ENCODE measurements at places on chromosomes 11 and 22.

- no peak for DNase-seq
Measured at GRCh38 chr22:44074337-44074984, 50.4 kb downstream of the PARVB start.

DNA sequence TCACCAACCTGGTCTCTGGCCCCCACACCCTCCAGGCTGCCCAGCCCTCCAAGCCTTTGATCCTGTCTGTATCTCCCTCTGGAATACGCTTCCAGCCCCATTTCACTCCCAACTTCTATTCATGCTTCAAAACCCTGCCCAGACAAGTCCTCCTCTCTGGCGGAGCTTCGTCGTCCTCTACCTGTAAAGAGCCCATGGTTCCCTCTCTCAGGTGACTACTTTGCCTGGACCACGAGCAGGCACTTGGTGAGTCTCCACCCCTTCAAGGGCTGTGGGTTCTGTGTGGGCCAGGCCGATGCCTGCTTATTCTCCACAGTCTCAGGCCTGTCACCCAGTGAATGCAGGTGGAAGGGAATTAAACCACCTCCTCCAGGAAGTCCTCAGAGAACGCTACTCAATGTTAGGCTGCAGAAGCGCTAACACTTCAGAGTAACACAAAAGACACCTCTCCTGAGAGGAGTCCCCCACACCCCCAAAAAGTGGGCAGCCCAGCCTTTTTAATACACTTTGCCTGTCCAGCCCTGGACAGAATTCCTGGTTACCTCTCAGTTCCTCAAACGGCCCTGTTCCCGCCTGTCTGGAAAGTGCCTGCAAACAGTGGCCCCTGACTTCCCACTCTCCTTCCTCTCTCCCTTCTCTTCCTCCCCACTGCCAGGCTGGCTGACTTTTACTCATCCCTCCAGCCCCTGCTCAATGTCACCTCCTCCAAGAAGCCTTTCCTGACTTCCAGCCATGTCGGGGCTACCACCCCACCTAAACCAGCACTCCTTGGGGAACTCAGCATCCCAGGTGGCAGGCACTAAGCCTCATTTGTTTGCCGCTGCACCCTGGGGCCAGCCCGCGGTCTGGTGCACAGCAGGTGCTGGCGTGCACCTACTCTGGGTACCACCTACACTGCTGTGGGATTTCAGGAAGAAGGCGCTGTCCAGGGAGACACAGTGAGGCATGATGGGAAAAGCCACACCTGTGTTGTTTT is 9.0 kb downstream of the RAC2 start:
- no peak for DNase-seq

- DNase-seq: no peak
Measured at GRCh38 chr22:27454807-27455450, 346.6 kb downstream of the MN1 start.

- DNase-seq: no peak
Measured at GRCh38 chr11:110098645-110099044, 5.5 kb downstream of the ZC3H12C start.

- DNase-seq: peak; percentile 6
Measured at GRCh38 chr11:63641727-63642126, 27.5 kb upstream of the PLAAT3 start.

GRCh38 chr11:37502202-37502601 is 904.2 kb upstream of the RAG2 start:
- no peak for DNase-seq

GRCh38 chr11:134527382-134528243 is 115.6 kb upstream of the B3GAT1 start:
- no peak for DNase-seq

- DNase-seq: peak; percentile 67
Measured at GRCh38 chr11:123429336-123429735, 733 bp upstream of the GRAMD1B start.

- peak; percentile 95 for DNase-seq
Measured at GRCh38 chr11:50174189-50174588, 141.5 kb downstream of the OR4C45 start.

DNA sequence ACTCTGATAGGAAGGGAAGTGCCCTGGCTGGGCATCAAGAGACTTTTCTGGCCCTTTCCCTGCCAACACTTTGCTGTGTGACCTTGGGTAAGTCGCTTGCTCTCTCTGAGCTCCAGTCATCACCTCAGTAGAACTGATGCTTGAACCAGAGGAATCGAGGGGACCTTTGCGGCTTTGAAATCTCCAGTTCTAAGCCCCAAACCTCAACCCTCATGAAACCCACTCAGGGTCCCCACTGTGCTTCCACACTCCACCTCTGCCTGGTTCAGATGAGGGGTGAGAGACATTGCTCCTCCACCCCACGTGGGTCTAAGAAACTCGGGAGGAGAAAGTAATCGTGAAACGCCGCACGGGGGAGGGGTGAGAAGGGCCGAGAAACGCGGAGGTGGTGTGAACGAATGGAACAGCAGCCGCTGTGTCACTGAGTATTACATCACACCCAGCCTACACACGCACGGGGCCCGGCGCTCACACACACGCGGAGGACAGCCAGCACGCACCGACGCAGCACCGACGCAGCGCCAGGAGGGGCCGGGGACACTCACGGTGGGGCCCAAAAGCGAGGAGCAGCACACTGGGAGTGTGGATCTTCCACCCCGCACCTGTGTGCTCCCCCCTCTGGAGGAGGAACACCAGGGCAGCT is 4.3 kb downstream of the RTN4RL2 start:
- DNase-seq: no peak

GRCh38 chr11:45161252-45162063 is 15.0 kb downstream of the PRDM11 start:
- DNase-seq: no peak

DNA sequence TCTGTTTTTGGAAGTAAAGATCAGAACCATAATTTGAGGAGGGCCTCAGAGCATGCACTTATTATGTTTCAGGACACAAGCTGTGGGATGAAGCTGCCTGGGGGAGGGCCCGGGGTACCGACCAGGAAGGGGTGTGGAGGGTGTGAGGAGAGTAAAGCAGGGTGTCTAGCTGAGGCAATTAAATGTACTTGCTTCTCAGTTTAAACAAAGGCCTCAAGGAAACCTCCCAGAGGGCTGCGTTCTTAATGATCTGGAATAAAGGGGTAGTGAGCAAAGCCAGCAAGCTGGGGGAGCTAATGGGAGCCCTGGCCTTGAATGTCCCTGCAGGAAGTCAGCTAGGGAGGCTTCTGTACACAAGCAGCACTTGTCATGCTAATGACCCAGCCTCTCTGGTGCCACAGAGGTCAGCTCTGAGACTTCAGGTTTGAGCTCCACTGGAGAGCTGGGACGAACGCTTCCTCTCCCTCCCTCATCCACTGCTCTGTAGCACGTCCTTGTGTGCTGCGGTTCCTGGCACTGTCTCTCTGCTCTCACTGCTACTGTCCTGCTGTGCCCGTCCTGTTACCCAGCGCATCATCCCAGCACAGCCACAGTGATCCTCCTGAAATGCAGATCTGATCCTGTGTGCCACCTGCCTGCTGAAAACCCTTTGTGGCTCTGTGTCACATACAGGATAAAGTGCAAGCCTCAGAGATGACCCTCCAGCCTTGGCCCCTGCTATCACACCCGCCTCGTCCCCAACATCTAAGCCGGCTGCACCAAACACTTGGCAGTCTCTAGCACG is 159.7 kb downstream of the DBX1 start:
- DNase-seq: no peak

- no peak for DNase-seq
Measured at GRCh38 chr11:104965735-104966134, 2.6 kb downstream of the CASP4 start.

DNA sequence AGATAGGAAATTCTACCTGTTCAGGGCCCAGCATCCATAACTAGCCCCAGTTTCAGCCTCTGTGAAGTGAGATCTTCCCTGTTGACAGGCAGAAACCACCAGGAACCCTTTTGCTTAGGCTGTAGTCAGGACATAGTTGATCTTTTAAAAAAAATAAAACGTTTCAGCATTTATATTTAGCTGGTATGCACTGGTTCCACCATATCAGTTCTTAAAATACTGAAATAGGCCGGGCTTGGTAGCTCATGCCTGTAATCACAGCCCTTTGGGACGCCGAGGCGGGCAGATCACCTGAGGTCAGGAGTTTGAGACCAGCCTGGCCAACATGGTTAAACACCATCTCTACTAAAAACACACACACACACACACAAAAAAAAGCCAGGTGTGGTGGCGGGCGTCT is 35.3 kb downstream of the GALNT18 start:
- DNase-seq: no peak

GRCh38 chr11:468493-468892 is 18.4 kb downstream of the PTDSS2 start:
- no peak for DNase-seq

DNA sequence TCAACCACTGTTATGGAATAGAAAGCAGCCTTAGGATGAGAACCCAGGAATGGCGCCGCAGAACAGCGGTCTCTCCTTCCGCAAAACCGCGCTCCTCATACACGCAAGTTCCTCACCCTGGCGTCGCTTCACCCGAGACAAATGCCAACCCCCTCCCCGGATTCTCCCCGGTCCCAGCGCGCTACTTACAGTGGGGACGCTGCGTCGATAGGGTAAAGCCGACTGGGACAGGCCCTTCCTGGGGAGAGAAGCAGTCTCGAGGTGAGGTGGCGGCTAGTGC is 287 bp downstream of the RPS13 start:
- no peak for DNase-seq

DNA sequence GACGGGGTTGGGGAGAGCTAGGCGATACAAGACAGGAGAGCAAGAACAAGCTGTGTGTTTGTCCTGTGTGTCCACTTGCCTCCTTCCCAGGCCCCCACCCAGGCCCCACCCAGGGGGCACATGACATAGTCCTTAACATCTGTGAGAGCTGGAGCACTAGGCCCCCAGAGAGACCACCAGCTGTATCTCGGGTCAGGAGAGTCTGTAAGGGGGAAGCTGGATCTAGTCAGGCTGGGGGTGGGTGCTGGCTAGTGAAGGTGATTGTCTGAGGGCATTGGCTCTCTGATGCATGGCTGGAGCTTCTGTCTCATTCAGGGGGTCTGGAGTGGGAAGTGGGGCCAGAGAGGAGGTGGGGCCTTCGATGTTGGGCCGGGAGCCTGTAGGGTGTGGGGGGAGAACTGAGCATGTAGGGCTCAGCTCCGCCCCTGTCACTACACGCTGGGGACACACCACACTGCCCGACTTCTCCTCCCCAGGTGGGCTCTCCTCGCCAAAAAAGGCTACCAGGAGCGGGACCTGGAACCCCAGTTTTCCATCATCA is 571 bp downstream of the P2RX6 start:
- DNase-seq: no peak

- DNase-seq: no peak
Measured at GRCh38 chr22:26464312-26464711, 19.3 kb downstream of the HPS4 start.

- DNase-seq: no peak
Measured at GRCh38 chr11:78467931-78468330, 50.3 kb upstream of the GAB2 start.

DNA sequence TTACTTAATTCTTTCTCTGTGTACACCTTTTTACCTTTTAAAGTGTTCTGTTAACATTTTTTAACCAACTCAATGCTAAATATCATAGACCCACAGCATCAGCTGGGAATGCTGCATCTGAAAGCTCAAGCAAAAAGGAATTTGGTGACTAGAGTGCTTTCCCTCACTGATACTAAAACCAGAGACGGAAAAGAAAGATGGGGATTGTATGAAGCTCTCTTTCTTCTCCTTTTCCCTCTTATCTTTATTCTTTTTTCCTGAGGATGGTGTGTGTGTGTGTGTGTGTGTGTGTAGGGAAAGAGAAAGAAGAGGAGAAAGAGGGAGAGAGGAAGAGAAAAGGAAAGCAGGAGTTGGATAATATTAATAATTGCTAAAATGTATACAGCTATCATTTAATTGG is 4.1 kb upstream of the SIK2 start:
- DNase-seq: no peak

GRCh38 chr11:46285173-46285572 is 7.7 kb downstream of the CREB3L1 start:
- DNase-seq: no peak

- no peak for DNase-seq
Measured at GRCh38 chr22:48717883-48718817, 1109.5 kb downstream of the BRD1 start.

GRCh38 chr11:67698247-67698646 is 23.8 kb upstream of the ALDH3B2 start:
- no peak for DNase-seq

- no peak for DNase-seq
Measured at GRCh38 chr11:117305145-117305544, 10.9 kb downstream of the BACE1 start.

DNA sequence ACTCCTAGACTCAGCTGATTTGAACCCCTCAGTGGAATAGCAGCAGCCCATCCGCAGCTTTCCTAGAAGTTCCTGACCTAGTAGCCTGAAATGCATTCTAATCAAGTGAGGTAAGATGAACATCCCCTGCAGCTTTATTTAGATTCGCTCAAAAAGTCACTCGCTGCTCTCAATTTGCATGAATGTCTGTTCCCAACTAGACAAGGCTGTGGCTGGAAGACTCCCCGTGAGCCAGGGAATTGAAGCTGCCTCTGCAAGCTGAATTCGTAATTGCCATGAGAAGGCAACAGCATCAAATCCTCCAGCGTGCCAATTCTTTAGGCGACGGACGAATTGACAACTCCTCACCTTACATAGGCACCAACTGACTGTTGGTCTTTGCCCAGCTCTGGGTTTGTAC is 17.1 kb upstream of the SCN3B start:
- no peak for DNase-seq

DNA sequence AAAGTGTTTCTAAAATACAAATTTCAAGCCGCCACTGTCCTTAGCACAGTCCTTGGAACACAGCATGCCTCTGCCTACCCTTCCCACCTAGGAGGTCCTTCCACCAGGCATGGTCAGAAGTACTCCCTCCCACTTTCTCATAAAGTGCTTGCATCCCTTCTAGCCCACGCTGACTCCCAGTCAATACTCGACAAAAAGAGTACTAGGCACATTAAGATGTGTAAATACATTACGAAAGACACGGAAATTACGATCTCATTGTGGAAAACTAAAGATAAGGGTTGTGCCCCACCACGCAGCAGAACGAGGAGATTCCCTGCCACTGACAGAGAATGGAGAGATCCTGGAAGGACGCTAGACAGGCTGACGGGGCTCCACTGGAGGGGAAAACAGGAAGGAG is 13.5 kb downstream of the CHKA start:
- DNase-seq: no peak

DNA sequence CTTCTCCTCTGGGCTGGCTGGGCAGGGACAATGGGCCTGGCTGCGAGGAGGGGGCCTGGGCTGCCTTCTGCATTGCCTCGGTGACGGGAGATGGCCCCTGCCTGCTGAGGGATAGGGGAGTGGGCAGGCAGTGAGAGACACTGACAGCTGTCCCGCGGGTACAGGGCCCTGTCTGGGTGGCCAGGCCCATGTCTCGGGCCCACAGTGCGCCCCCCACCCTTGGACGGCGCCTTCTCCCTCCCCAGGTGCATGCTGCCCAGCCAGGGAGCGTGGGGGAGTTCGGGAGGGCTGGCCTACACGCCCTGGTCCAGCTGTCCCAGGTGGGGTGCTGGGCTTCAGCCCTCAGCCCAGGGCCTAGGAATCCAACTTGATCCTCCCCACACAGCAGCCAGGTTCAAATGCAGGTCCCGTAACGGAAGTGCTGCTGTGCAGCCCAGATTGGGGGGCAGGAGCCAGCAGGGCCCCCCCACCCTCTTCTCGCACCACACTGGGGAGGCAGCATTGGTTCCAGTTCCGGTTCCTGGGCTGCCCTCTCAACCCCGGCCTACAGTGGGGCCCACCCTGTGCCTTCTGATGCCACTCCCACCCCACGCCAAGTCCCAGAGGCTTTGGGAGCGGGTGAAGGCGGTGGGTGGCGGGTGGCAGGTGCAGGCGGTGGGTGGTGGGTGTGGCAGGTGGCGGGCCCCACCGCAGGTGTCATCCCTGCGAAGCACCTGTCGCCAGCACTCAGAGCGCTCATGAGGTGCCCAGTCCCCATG is 7.3 kb upstream of the TSSC4 start:
- DNase-seq: no peak

- DNase-seq: no peak
Measured at GRCh38 chr22:23529166-23530103, 50.7 kb downstream of the IGLL1 start.
